ENCODE measurements at places on chromosomes 3 and 15.
A peak's percentile ranks its signal among the peaks of the same experiment; 100 is the strongest.

DNA sequence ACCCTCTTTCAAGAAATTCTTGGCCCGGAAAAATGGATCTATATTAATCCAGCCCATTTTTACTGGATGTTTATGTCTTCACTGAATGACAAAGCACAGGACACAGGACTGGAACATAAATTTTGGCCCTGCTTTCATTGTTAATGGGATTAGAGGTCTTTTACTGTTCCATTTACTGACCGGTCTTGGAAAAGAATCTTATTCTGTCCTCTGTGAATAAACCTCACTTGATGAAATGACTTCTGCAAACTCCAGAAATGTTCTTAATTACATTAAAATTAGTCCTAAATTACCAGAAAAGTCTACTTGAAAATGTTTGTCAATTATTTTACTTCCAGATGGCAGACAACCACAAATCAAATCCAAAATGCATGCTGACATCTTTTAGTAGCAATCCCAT lies 79.3 kb upstream of the SLC24A5 start:
- DNase-seq: no peak

GRCh38 chr15:62877276-62877857 lies 165.2 kb upstream of the TPM1 start:
- DNase-seq: no peak

GRCh38 chr3:24185738-24186384 lies 240.8 kb downstream of the NR1D2 start:
- peak; percentile 80 for DNase-seq

- DNase-seq: no peak
Measured at GRCh38 chr3:128503751-128504532, 10.9 kb upstream of the GATA2 start.

- no peak for DNase-seq
Measured at GRCh38 chr3:154151969-154152368, 30.8 kb downstream of the ARHGEF26 start.

GRCh38 chr3:71064291-71064955 lies 519.1 kb downstream of the FOXP1 start:
- peak; percentile 51 for DNase-seq

DNA sequence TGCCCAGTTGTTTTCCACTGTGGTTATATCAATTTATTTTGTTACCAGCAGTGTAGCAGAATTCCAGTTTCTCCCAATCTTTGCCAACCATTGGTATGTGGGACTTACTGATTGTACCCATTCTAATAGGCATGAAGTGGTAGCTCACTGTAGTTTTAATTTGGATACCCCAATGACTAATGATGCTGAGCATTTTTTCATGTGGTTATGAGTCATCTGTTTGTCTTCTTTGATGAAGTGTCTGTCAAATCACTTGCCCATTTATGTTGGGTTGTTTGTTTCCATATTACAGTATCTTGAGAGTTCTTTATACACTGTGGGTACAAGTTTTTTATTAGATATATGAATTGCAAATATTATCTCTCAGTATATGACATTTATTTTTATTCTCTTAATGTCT lies 644.3 kb downstream of the NR2F2 start:
- DNase-seq: no peak

DNA sequence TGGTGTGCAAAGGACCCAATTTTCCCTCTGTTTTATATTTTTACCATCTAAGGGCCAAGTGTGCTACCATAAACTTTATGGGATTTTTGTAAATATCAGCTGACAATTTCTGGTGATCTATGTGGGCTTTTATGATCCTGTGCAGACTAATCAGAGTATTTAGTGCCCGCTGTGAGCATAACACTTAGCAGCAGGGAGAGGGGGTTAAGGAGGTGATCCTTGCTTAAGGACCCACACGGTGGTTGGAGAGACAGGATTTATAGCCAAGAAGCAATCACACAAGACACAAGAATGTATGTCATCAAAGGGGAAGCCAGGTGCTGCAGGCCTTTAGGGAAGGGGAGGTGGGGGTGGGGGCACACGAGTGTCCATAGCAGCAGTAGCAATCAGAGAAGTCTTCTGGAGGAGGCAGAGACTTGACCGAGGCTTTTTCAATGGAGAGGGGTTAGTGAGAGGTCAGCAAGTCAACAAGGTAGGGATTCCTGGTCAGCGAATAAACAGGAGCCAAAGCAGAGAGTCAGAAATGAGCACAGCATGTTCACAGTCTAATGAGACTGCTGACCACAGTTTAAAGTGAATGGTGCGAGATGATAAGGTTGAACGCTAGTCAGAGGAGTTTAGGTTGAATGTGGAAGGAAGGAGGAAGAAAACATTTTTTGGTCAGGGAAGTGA lies 4.5 kb upstream of the CACNA1D start:
- DNase-seq: no peak

DNA sequence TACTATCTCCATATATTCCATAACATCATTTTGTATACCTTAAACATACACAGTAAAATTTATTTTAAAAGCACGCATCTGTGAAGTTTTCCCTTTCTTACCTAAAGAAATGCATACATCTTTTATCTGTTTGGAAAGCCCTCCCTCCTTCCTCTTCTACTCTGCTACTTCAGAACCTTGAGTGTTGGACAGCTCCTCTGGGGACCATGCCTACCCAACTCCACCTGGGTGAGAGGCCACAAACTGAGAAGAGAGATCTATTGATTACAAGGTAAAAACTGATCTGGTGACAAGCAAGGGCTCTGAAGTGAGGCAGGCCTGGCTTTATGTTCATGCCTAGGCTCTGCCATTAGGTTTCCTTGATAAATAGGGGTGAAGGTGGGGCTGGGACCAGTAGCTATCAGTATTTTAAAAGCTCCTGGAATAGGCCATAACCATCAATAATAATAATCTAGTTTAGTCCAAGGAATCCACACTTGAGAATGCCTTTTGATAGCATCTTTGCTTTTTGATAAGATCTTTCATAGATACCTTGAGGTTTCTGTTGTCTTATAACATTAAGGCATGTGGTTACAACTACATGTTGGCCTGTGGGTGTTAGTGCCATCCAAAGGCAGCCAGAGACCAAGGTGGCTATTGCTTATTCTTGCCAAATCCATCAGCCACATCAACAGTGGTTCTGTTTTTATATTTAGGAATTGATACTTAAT lies 148.8 kb downstream of the KCNMB2 start:
- peak; percentile 15 for DNase-seq

GRCh38 chr3:172606021-172606420 lies 82.8 kb upstream of the TNFSF10 start:
- DNase-seq: peak; percentile 31

- peak; percentile 69 for DNase-seq
Measured at GRCh38 chr3:188792793-188793192, 379.0 kb upstream of the TPRG1 start.

- DNase-seq: no peak
Measured at GRCh38 chr3:5726621-5727020, 539.1 kb downstream of the EDEM1 start.

GRCh38 chr15:62770752-62771151 lies 271.8 kb upstream of the TPM1 start:
- DNase-seq: no peak

DNA sequence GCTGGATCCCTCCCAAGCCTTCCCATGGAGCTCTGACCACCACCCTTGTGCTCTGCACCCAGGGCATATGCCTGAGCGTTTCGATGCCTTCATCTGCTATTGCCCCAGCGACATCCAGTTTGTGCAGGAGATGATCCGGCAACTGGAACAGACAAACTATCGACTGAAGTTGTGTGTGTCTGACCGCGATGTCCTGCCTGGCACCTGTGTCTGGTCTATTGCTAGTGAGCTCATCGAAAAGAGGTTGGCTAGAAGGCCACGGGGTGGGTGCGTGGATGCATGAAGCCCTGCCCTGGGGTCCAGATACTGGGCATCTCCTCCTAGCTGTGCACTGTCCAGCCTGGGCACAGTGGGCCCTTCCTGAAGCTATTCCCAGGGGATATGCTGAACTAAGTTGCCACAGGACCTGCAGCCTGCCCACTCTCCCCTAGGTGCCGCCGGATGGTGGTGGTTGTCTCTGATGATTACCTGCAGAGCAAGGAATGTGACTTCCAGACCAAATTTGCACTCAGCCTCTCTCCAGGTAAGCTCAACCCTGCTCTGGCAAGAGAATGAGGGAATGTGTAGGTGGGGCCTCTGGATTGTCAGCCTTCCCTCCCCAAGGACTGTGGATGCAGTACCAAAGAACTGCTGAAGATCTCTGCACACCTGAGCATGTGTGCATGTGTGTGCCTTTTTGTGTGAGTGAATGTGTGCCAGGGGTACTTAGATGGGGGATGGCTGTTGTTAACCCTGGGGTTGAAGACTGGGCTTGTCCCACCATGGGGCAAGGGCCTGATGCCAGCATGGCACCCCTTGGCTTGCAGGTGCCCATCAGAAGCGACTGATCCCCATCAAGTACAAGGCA lies 2.1 kb downstream of the MYD88 start:
- no peak for DNase-seq

- DNase-seq: no peak
Measured at GRCh38 chr15:58109419-58109818, 28.8 kb upstream of the AQP9 start.

GRCh38 chr3:176623468-176624150 lies 573.7 kb downstream of the TBL1XR1 start:
- no peak for DNase-seq

- no peak for DNase-seq
Measured at GRCh38 chr3:141106842-141107241, 55.7 kb downstream of the SPSB4 start.

DNA sequence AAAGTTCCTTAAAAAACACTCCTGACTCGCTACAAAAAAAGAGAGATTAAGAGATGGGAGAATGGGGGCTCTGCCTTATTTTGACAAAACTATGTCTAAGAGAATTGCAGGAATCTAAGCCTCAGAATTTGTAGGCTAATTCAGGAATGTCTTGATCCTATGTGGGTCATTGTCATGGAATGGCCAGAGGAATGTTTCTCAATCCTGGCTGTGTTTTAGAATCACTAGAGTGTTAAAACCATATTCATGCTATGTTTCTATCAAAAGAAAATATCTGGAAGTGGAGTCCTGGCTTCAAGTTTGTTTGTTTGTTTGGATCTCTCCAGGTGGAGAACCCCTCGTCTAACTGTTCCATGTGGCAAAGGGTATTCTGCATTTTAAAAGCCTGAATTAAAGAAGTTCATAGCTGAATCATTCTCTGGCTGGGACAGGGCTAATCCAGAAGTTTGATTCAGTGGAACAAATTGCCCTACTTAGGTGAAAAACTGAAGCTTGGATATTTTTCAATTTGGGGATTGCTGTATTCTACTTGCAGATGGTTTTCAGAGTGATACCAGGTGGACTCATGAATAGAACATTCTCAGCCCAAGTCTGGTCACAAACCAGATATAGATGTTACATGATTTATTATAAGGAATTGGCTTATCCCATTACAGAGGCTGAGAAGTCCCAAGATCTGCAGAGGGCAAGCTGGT lies 28.2 kb downstream of the GJD2 start:
- DNase-seq: no peak
